ENCODE measurements at places on chromosomes 5 and 9.

DNA sequence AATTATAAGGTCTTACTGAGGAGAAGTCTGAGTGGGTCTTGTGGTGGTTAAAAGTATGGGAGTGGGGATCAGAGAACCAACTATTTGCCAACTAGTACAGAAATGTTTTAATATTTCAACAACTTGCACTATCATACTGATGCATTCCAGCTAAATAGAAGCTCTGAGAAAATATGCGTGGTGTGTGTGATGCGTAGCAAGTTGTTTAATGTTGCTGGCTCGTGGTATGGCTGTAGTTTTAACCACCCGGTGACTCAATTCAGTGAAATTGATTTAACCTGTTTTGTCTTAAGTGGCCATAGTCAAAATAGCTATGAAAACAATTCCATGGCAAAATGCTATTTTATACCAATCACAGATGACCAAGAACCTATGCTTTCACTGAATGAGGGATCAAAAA is 176.5 kb upstream of the SLC24A2 start:
- DNase-seq: no peak

DNA sequence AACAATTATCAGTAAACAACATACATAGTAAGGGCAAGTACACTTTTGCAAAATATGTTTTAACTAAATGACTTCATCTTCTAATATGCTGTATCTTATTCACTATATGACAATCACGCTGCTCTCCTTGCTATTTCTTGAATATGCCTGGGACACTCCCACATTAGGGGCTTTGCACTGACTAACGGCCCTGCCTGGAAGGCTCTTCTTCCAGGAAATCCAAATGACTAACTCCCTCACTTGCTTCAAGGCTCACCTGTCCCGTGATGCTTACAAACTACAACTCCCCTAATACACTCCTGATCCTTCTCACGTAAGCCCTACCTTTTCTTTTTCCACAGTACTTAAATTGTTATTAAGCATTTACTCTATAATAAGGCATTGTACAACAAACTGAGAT is 10.6 kb downstream of the ERP44 start:
- no peak for DNase-seq

DNA sequence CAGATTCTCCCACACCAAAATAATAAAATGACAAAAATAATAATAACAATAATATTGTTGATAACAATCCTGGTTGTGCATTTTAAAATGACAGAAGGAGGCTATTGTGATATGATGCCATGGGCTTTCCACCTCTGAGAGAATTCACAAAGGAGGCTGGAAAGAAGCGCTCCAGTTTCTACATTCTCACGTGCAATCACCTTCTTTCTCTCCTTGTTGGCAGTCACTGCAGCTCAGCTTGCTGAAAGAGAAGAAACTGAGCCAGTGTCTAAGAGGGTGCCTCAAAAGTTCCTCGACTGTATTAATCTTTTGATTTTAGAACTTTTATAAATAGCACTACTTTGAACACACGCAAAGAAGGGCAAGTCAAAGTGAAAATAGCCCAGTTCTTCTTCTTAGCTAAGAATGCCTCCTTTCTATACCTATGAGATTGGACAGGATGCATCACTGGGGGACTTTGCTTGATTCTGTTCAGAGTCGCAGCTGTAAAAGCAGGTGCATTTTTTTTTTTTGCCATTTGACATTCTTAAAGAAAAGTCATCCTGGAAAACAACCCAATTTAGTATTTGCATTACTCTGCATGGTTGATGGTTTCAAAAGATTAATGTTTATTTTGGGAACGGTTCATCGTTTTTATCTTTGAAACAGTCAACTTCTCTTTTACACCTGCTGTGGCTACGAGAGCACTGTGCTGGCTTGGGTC is 12.4 kb upstream of the SUB1 start:
- no peak for DNase-seq

- DNase-seq: no peak
Measured at GRCh38 chr9:75265525-75265972, 177.2 kb downstream of the OSTF1 start.

- DNase-seq: no peak
Measured at GRCh38 chr5:78005021-78005785, 229.1 kb upstream of the TBCA start.

DNA sequence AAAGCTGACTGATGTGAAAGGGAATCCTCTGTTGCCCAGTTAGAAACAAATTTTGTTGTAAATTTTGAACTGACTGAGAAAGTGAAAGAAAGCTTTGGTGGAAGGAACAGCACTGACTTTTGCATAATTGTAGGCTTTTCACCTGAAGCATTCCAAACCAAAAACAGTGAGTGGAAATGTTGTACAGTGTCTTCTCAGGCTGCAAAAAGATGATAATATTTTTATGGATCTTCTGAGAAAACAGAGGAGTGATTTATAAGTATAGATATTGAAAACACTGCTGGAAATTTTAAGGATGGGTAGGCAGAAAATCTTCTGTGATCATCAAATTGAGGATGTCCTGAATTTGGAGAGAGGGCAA is 40.0 kb downstream of the LURAP1L start:
- DNase-seq: no peak

DNA sequence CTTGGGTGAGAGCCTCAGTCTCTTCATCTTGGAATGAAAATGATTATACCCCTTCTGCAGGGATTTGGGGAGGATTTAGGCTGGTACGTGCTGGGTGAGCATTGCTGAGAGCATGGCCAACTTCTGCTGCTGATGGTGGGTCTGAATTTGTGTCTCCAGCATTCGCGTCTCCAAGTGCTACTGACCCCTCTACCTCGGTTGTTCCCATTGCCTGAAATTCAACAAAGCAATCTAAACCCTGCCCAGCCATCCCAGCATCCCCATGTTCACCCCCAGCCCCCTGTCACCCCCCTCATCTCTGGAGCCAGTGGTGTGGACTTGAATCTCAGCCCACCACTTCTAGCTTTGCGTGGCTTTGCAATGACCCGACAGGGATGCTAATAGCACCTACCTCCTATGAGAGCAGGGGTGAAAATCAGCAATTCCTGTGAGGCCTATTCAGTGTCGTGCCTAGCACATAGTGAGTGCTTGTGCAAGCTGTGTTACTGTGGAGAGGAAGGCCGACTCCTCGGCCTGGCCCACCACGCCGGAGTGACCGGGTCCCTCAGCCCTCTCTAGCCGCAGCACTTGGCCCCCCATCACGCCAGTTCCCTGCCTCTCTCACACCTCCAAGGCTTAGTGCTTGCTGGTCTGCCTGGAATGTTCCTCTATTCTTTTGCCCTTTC is 43.4 kb upstream of the SH3PXD2B start:
- no peak for DNase-seq

DNA sequence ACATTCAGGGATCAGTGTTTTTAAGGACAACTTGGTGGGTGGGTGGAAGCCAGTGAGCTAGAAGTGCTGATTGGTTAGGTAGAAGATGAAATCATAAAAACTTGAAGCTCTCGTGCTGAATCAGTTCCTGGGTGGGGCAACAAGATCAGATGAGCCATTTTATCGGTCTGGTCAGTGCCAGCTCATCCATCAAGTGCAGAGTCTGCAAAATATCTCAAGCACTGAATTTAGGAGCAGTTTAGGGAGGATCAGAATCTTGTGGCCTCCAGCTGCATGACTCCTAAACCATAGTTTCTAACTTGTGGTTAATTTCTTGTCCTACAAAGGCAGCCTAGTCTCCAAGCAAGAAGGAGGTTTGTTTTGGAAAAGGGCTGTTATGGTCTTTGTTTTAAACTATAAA is 166.4 kb downstream of the FAM170A start:
- DNase-seq: no peak

DNA sequence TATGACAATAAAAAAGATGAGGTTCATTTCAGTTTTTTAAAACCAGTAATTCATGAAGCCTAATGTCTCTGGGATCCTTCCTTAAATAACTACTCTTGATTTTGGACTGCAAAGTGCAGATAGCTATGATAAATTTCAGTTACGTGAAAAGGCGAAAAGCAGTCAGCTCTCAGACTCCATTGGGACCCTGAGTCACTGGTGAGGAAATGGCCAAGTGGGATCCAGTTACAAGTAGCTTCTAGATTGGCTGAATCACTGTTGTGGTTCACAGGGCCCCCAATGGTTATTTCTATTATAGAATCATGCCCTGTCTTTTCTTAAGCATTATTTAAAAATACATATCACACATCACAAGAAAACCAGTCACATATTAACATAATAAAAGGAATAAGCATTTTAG is 31.1 kb upstream of the PPP3R2 start:
- no peak for DNase-seq

- DNase-seq: no peak
Measured at GRCh38 chr5:130066644-130067043, 162.4 kb downstream of the CHSY3 start.

DNA sequence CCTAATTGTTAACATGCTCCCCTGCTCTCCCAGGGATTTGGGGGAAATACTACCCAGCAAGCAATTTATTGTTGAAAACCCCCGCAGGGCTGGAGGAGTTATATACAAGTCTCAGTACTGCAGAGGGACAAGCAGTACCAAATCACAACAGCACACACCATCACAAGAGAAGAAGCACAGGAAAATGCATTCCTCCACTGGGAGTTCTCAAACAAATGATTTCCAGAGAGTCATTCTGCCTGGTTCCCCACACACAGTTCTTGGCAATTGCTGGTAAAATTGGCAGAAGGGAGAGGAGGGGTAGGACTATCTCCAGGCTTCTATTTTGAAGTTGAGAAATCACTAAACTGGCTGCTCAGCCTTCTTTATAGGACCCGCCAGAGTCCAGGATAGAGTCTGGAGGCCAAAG is 16.8 kb downstream of the SIL1 start:
- no peak for DNase-seq

- no peak for DNase-seq
Measured at GRCh38 chr5:45826055-45826454, 129.9 kb upstream of the HCN1 start.

- no peak for DNase-seq
Measured at GRCh38 chr9:137082925-137083290, 3.9 kb upstream of the MAN1B1 start.

DNA sequence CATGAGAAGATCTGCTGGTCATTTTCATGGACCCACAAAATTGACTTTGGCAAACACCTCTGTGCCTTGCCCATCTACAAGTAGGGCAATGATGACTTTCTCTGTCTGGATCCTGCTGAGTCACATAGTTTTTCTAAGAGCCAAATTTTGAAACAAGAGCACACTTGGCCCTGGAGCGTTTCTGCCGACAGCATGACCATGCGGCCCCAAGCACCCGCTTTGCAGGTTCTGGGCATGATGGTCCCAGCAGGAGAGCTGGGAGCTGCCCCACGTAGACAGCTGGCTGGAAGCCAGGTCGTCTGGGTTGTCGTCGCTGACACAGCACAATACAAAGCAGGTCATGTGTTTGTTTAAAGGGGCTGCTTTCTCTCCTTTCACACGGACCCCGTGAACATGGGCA is 159.8 kb downstream of the SYK start:
- no peak for DNase-seq

- no peak for DNase-seq
Measured at GRCh38 chr5:27810458-27810857, 772.1 kb upstream of the CDH9 start.

- DNase-seq: no peak
Measured at GRCh38 chr9:14746626-14747025, 24.1 kb upstream of the CER1 start.

DNA sequence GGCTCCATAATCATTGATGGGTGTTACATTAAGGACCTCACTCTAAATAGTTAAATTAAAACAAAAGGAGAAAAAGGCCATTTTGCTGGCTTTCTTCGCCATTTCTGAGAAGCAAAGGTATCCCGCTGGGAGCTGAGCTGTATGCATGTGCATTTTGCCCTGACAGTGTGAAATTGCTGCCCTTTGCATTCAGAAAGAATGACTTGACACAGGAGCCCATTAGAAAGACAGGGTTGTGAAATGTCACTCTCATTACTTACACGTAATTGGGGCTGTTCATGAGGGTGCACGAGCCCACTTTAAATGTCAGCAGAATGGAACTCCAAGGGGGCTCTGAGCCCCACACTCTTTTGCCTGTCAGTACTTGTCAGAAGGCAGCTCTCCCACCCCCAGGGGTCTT is 85.0 kb downstream of the SEMA4D start:
- no peak for DNase-seq

DNA sequence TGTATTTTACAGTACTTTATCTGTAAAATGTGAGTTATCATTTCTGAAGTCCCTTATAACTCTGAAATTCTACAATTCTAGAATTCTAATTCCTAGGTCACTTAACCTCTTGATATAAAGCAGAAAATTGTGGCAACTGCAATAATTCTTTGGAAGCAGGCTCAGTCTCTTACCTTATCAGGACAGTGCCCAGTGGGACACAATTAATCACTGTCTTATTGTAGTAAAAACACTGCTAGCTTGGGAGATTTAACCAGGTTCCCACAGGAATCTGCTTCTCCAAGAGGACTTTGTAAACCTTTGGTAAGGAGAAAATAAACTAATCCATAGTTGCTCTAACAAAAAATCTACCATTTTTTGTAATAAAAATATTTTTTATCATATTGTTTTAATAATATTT is 18.3 kb upstream of the SPATA9 start:
- no peak for DNase-seq

DNA sequence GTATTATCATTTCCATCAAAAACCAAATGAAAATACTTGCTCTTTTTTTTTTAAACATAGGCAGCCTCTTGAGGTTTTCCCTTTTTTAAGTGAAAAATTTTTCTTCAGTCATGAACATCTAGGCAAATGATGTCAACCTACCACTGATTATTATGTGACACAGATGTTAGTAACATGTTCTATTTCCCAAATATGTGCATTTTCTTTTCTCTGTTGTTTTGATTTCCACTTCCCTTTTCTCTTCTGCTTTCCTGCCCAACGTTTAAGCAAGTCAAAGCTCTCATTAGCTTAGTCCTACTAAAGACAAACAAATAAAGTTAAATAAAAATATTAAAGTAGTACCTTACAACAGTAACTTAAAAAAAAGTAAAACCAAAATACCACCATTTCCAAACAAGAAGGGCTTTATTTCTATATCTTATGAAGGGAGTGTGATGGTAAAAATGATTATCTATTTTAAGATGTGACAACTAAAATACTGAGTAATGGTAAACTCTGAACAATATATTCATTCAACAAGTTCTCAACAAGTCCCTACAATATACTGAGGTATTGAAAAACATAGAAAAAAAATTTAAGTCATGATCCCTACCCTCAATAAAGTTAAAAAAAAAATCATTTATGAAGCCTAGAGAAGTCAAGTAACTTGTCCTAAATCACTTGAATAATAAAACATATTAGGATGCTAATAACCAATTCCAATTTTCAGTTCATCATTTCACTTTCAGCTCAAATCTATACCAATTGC is 9.4 kb downstream of the SLC38A9 start:
- no peak for DNase-seq

GRCh38 chr5:62578540-62578939 is at the start of gene LRRC70:
LRRC70 (plus strand) TSS chr5:62578819; CDS start chr5:62579439, 620 bp downstream.
- DNase-seq: no peak

- DNase-seq: no peak
Measured at GRCh38 chr5:76762484-76762883, 46.6 kb downstream of the F2R start.

- DNase-seq: no peak
Measured at GRCh38 chr9:31314241-31314640, 1070.2 kb upstream of the ACO1 start.

DNA sequence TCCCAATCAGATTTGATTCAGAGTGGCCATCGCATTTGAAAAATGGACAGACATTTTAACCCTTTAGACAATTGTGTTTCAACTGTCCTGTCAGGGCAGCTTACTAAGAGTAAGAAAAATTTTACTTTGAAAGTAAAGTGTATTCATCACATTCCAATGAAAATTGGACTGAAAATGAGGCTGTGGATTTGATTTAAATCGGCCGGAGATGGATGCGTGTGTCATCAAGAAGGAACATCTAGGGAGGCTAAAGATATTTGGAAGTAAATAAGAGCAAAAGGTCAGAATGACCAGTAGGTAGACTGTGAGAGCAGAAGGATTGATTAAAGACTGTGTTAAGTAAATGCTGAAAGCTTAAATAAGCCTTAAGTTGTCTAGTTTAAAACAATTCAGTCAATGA is 1.5 kb downstream of the ZCCHC7 start:
- no peak for DNase-seq

All from activated CD4-positive, alpha-beta T cell treated with anti-CD3 and anti-CD28 coated beads for 1 hour (primary cell).